ENCODE measurements at places on chromosomes 2 and 18. TPM values are rescaled to one million over a fixed set of nuclear protein-coding genes. Genes with fewer than 3 reads are reported as not detected.

Gene NPAS2
- 7.8 TPM for total RNA-seq

Gene SMYD5
- total RNA-seq = 18.8 TPM

Gene VSNL1
- total RNA-seq = 2.1 TPM

Gene RAB27B
- 1.0 TPM for total RNA-seq

Gene THAP4
- total RNA-seq = 35.5 TPM

Gene ZSCAN30
- total RNA-seq = 8.9 TPM

Gene CD226
- 1.0 TPM for total RNA-seq

Gene ZC3H15
- total RNA-seq = 37.6 TPM
